GM04504 (cell line): ENCODE measurements at places on chromosomes 7 and 10.

- no peak for DNase-seq
These were observed 7.4 kb upstream of the STEAP4 start for GRCh38 chr7:88314061-88314491.

- DNase-seq = no peak
These were observed 591.5 kb downstream of the DNAJB6 start for GRCh38 chr7:157928171-157928794.

- no peak for DNase-seq
These were observed 155.4 kb downstream of the DYNC1I1 start for GRCh38 chr7:95927756-95928155.

- DNase-seq = no peak
These were observed 15.8 kb downstream of the KLLN start for GRCh38 chr10:87847550-87847949.

- DNase-seq = no peak
These were observed 18.7 kb downstream of the STN1 start for GRCh38 chr10:103899312-103899711.

DNA sequence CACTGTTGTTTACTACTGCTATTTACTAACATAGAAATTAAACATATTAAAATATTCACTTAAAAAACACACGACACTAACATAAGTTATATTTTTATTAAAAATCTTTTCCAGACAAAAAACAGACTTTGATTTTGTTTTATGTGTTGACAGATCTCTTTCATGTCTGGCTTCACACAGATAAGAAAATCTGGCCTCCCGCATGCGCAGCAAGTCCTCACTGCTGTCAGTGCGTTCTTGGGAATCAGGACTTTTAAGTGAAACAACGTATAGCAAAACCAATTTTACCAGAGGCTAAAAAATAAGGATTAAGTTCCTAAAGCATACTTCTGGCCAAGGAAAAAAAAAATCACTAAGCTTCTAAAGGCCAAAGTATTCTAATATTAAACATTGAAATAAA is 1.2 kb upstream of the IDI1 start:
- DNase-seq = no peak

- no peak for DNase-seq
These were observed 117.4 kb downstream of the INPP5A start for GRCh38 chr10:132654708-132655661.

- no peak for DNase-seq
These were observed 17.6 kb upstream of the SNX13 start for GRCh38 chr7:17957871-17958270.

DNA sequence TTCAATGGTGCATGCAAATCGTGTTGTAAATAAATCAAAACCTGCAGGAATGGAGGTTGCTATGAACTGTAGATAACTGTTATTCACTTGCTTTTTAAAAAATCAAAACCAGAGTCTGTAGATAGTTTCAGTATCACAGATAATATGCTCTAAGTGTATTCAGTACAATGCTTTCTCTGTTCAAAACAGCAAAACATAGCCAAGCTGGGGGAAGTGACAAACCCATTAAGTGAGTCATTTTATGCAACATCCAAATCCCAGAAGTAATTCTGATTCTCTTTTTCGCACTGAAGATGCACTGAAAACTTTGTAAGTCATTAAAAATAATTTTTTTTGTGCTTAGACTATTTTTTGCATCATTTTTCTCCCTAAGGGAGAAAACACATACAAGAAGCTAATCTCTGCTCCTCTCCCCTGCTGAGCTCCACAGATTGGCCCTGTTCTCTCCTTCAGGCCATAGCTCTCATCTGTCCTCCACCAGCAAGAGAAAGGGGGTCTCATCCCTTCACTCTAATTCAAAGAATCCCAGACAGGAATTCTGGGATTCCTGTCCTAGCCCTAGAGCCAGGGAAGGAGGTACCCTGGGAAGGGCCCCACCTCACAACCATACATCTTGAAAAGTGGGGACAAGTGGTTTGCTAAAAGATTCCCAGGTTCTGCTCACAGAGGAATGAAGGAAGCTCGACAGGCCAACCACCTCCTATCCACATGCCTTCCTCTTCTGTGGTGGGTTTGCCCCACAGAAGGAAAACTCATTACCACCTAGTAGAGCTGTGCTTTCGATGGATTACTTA is 4.9 kb downstream of the PRTFDC1 start:
- no peak for DNase-seq

GRCh38 chr7:132475669-132476116 is 100.6 kb downstream of the PLXNA4 start:
- no peak for DNase-seq

DNA sequence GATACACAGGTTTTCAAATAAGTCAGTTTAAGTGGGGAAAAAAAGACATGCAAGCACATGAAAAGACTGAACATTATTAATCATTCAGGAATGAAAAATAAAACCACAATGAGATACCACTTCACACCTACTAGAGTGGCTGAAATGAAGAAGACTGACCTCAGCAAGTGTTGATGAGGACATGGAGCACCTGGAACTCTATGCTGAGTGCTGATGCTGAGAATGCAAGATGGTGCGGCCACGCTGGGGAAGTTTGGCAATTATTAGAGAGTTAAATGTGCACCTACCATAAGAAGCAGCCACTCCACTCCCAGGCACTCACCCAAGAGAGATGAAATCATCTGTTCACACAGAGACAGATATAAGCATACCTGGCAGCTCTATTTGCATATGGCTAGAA is 32.9 kb upstream of the ELFN1 start:
- no peak for DNase-seq

DNA sequence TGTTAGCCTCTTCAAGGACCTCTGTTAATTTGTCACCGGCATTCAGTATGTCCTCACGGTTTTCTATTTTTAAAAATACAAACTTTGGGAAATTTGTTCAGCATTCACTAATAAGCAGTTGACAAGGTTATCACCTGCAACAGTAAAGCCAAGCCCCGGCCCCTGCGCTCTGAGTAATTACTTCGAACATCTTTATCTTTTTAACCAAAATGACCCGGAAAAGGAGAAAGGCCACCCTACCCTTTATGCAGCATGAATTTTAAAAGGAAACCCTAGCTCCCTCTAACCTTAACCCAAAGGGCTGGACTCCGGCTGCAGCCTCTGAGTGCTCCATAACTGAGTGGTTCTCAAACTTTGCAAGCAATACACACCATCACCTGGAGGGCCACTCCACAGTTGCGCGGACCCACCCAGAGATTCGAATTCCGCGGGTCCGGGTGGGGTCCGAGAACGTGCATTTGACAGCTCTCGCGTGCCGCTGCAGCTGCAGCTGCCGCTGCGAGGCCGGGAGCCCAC is 940 bp downstream of the NSMCE4A start:
- no peak for DNase-seq

- DNase-seq = no peak
These were observed 70.3 kb downstream of the C10orf143 start for GRCh38 chr10:130040351-130040750.

DNA sequence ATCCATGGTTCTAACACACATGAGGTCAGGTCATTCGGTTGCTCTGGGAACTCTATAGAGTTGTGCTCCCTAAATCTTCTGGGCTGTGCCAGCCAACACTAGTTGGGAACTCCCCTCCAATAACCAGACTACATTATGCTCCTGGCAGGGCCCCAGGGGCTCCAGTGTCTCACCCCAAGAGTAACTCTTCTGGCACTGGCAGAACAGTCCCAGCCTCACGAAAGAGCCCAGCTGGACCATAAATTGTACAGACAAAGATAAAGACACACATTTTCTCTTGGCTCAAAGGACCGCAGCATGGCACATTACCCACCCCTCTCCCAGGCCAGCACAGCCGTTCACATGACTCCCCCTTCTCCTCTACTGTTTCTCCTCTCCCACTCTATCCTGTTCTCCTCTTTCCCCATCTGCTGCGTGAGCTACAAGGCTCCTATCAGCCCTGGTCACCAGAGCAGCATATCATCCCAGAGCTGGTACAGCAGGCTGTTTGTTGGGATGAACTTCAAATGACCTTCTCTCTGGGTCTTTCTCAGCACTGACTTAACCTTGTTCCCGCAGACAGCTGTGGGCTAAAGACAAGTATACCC is 230.6 kb downstream of the PLXNA4 start:
- no peak for DNase-seq

GRCh38 chr7:85682833-85683620 is 496.2 kb upstream of the SEMA3D start:
- DNase-seq = no peak

DNA sequence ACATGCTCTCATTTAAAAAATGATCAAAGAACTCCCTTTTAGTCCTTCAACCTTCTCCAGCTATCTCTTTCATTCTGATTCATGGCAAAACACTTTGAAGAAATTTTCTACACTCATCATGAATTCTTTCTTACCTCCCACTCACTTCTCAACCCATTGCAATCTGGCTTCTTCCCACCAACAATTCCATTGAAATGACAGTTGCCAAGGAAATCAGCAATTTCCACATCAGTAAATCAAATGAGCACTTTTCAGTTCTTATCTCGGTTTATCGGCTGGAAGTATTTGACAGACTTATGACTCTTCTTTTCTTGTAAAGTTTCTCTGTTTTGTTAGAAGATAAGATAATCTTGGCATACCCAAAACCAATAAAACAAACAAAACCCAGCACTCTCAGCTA is 99.1 kb upstream of the CACNA2D1 start:
- DNase-seq = peak; percentile 32

- no peak for DNase-seq
These were observed 239.8 kb downstream of the ETV1 start for GRCh38 chr7:13749636-13750035.

DNA sequence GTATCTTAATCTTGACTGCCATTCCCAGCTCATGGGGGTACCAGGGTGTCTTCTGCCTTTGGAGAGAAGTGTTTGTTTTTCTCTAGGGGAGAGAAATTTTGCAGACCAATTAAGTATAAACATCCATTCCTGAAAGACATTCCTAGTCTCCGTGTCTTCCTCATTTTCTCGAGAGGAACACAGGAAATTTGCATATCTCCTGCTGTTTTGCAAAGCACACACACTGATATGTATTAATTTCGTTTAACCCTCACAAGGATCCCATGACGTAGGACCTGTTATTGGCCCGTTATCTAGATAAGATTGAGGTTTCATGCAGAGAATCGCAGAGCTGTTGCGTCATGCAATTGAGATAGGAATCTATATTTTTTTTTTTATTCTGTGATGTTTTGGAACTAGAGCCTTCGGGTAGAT is 944 bp downstream of the RHBDD2 start:
- DNase-seq = no peak

DNA sequence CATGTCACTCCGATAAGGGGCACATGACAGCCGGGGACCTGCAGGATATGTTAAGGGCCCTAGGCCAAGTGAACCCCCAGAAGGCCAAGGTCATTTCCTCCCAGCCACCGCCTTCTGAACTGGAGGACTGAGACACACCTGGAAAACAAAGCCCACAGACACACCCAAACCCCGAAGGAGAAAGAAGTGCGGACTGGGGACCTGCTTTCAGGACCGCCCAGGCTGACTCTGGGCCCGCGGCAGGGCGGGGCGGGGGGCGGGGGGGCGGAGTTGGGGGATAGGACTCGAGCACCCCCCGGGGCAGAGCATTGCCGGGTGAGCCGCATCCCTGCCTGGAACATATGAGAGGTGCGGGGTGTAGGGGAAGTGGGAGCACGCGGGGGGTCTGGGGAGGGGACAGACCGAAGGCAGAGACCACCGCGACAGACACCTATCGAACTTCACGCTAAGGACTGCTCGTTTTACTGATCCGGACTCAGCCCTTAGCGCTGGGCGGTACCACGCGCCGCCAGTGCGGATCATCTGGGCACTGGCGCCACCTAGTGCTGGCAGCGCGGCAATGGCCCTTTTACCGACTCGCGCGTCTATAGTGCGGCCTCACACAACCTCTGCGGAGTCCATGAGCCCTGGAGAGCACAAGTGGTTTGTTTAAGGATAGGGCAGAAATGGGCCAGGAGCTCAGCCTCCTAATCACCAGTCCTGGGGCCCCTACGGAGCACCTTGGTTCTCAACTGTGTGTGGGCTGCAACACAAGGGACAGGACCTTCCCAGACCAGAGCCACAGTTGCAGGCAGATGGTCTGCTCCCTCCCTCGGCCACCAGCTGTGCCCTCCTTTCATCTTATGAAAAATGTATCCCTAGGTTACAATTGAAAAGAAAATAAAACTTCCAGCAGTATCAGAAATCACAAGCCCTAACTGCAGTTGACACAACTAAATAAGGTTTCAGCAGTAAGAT is 157.6 kb downstream of the HERPUD2 start:
- peak; percentile 28 for DNase-seq

DNA sequence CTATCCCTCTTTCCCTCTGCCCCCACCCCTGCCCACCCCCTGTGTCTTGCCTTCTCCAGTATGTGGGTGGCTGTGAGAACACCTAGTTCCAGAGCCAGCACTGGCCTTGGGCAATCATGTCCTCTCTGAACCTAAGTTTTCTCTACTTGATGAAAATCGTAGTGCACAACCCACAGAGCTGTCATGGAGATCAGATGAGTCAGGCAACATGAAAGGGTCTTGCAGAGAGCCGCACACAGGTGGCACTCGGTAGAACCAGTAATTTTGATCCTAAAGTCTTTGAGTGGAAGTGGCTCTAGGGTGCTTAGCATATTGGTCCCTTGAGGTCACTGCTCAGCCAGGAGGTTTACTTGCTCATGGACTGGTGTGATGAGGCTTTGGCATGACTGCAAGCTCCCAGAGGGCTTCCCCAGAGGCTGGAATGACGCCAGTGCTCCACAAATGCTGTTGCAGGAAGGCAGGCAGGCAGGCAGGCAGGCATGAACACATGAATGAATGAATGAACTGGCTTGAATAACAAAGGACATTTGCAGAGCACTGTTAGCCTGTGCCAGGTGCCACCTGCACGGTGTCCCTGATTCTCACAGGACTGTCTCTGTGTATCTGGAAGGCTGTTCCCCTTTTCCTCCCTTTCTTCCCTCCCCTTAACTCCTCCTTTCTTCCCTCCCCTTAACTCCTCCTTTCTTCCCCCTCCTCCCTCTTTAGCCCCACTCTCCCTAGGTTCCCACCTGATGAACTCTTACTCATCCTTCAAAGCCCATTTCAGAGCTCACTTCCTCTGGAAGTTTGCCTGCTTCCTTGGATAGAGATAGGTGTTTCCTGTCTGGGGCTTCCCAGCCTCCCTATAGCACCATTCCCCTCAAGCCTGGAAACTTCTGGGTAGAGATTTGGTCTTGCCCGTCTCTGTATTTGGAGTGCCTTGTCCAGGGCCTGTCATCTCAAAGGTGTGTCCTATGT is 27.2 kb upstream of the CTBP2 start:
- no peak for DNase-seq

DNA sequence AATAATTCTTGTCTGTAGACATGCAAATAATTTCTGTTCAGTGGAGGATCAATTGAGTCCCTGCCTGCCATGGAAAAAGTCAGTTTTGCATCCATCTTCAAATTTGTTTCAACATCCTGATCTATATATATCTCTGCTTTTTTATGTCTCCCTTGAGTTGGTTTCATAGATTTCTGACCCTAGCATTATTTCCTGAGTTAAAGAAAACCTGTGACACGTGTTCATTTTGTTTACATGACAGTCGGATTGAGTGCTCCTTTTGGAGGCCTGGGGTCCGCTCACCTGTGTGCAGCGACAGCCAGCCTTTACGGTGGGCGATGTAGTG is 674 bp downstream of the MRPS24 start:
- no peak for DNase-seq

DNA sequence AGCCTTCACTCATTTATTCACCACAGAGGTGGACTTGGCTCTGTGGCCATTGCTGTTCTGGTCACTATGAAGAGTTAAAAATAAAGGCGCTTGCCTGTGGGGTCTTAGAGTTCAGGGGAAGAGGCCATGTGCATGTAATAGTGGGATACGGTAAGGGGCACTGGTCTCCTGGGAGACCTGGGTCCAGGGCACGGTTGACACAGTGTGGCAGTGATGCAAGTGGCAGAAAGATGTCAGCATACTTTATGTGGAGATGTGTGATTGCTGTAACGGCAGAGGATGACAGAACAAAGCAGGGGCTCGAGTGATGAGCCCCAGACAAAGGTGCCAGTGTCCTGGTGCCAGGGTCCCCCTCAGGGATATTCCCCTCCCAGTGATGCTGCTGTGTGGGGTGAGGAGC is 8.6 kb downstream of the ZSCAN25 start:
- DNase-seq = no peak
